ENCODE measurements at places on chromosomes 1 and 21. TPM values are rescaled to one million over a fixed set of nuclear protein-coding genes. Genes with fewer than 3 reads are reported as not detected.
A peak's percentile ranks its signal among the peaks of the same experiment; 100 is the strongest.

FNDC10 gene
- total RNA-seq = 1.9 TPM

FAF1 gene
- 73.1 TPM for total RNA-seq

CELA2A gene
- not detected for total RNA-seq

SYTL1 gene
- 21.4 TPM for total RNA-seq

LCE2A gene
- total RNA-seq = not detected

CLDN17 gene
- not detected for total RNA-seq

SLAMF8 gene
- total RNA-seq = 0.70 TPM

RGS1 gene
- total RNA-seq = 13.6 TPM

- no peak for DNase-seq
Observed at GRCh38 chr21:27047658-27048314, 80.9 kb upstream of the ADAMTS5 start.

- DNase-seq = no peak
Observed at GRCh38 chr21:17429936-17430335, 82.9 kb upstream of the CXADR start.

GRCh38 chr1:35888255-35888654, 5.2 kb downstream of the AGO1 start:
- DNase-seq = no peak

- DNase-seq = no peak
Observed at GRCh38 chr1:69702085-69702484, 134.4 kb downstream of the LRRC7 start.

- DNase-seq = peak; percentile 82
Observed at GRCh38 chr1:93607814-93608186, 73.8 kb downstream of the BCAR3 start.

DNA sequence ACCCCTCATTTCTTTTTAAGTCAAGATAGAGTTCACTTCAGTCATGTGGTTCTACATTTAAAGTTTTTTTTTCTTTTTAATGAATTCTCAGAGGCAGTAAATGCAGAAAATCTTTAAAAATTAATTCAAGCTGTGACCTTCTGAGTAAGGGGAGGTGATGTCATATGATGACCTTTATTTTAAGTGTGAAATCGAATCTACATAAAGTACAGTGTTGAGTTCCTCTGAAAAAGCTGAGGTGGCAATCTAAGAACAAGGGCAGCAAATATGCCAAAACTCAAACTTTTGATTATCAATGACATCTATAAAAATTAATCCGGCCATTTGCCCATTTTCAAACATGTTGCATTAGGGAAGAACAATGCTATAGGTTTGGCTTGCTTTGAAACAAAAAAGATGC, 173.5 kb downstream of the CDC7 start:
- no peak for DNase-seq

DNA sequence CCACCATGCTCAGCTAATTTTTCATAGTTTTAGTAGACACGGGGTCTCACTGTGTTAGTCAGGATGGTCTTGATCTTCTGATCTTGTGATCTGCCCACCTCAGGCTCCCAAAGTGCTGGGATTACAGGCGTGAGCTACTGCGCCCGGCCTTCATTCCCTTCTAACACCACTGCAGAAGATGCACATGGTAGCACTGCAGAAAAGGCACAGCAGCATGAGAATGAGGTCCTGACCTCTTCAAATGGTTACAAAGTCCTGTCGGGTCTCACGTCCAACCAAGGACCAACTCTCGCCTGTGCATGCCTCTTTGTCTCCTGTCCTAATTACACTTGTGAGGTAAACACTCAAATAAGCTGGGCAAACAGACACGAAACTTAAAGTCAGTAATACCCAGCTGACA, 83.0 kb upstream of the GCLM start:
- DNase-seq = no peak

GRCh38 chr1:90486134-90486824, 230.8 kb downstream of the BARHL2 start:
- no peak for DNase-seq

DNA sequence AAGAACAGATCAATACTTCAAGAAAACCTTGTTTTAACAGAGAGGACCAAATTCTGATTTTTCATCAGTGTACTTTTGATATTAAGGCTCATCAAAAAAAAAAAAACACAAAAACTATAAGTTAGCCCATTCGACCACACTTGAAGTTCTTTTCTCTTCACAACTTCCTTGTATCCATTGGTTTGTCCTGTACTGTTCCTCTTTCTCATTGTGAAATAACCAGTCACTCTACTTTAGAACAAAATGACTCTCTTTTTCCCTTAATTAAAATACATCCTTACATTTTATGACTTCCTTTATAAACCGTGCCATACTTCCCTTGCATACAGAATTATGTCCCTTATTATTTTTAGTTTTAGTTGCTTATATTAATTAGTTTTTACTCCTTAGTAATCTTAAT, 8.4 kb downstream of the QSOX1 start:
- DNase-seq = no peak

- DNase-seq = no peak
Observed at GRCh38 chr1:5720936-5721335, 271.3 kb downstream of the NPHP4 start.

DNA sequence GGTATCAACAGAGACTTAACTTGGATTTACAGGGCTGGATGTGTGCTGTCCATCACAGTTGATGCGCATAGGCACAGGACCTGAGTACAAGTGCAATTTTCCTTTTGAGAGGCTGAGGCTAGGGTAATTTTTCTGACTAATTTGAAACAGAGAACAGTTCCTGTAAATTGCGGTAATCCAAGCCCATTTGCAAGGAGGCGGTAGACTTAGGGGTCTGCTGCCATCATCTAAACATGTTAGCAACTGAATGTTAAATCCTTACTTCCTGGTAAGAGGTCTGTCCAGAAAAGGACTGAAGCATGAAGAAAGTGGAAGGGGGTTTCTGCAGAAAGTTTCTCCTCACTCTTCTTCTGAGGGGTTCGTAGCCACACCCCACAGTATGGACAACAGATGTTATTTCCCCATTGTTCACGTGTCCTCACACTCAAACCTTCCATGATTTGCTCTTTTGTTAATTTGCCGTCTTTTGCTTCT, 23.7 kb upstream of the C1orf198 start:
- no peak for DNase-seq

GRCh38 chr1:72891976-72892375, 609.6 kb upstream of the NEGR1 start:
- no peak for DNase-seq

DNA sequence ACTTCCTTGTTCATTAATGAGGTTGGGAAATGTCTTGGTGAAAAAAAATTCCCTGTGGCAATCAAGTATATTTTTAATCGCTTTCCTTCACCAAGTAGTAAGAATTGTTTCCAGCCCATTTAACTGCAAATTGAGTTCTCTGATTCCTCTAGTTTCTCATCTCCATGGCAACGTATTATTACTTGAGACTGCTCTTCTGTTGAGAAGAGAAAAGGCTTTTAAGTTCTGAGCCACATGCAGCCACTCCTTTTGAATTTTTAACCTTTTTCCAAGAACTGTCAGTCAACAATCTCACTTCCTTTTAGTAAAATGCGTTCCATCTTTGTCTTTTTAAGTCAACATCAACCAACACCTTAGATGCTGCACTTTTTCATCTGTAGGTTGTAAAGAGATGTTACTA, 75.7 kb upstream of the KIAA1614 start:
- DNase-seq = no peak

- DNase-seq = no peak
Observed at GRCh38 chr1:77556045-77556444, 126.4 kb downstream of the ZZZ3 start.

DNA sequence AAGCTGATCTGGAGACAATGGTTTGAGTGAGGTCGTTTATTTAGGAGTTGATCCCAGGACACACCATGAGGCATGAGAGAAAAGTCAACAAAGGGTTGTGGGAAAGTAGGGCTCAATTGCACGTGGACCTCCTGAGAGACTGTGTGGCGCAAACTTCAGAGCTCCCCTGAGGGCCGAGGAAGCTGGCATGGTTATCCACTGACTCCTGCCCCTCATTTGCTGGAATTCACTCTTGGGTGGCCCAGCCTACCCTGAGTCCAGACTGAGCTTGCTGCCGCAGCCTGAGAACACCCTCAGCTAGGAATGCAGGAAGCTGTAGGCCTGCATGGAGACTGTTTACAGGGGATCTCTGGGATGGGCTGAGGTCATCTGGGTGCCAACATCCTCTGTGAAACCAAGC, 301.0 kb downstream of the RWDD3 start:
- no peak for DNase-seq

- DNase-seq = no peak
Observed at GRCh38 chr1:21888500-21888899, 48.6 kb downstream of the HSPG2 start.

- DNase-seq = no peak
Observed at GRCh38 chr1:236209185-236209584, 66.8 kb downstream of the GPR137B start.

GRCh38 chr21:36817732-36818450, 119.0 kb downstream of the SIM2 start:
- DNase-seq = no peak

GRCh38 chr1:22123071-22123390, 19.9 kb downstream of the WNT4 start:
- DNase-seq = no peak

Data from activated CD4-positive, alpha-beta T cell treated with anti-CD3 and anti-CD28 coated beads for 36 hours (primary cell).